ENCODE measurements at places on chromosomes 2 and 18. TPM values are rescaled to one million over a fixed set of nuclear protein-coding genes. Genes with fewer than 3 reads are reported as not detected.
A peak's percentile ranks its signal among the peaks of the same experiment; 100 is the strongest.

- H3K27ac ChIP-seq, result no peak overlapping the region
- no peaks in the 10 kb centered on the region for H3K27me3 ChIP-seq
- H3K36me3 ChIP-seq, result no peaks in the 10 kb centered on the region
- DNase-seq, result no peak
- H3K4me1 ChIP-seq, result peaks cover 3% of the 10 kb centered on the region
Measured at GRCh38 chr2:102253753-102254150, 57.6 kb upstream of the IL1RL1 start.

GRCh38 chr2:143473216-143473615, 344.0 kb downstream of the ARHGAP15 start:
- no peaks in the 10 kb centered on the region for H3K27me3 ChIP-seq
- no peaks in the 10 kb centered on the region for H3K4me1 ChIP-seq
- DNase-seq, result no peak
- peak overlapping the region; percentile 12 for H3K27ac ChIP-seq

DNA sequence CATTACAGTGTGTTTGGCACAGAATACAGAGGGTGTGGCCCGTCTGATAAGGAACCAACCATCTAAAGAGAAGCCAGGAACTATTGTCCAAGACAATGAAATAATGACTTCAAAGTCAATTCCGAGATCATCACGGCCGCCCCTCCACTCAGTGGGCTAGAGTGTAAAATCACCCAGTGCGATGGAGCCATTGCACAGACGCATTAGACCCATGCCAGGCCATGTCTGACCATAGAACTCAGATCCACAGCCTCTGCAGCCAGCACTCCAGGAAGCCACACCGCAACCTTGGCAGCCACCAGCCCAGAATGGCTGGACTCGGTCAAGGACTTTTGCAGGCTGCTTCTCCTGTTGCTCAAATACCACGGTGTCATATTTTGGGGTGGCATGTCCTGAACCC, 835.7 kb downstream of the DCDC2C start:
- no peaks in the 10 kb centered on the region for H3K27me3 ChIP-seq
- no peaks in the 10 kb centered on the region for H3K36me3 ChIP-seq
- H3K4me3 ChIP-seq, result no peak overlapping the region
- no peaks in the 10 kb centered on the region for H3K4me1 ChIP-seq
- no peak for DNase-seq
- H3K27ac ChIP-seq, result no peak overlapping the region

GRCh38 chr2:70301344-70302194, at the start of gene FAM136A:
Gene FAM136A, minus strand, starts transcription at chr2:70302067. Its CDS starts 56 bp downstream, at chr2:70302011.
- H3K4me1 ChIP-seq, result peaks cover 17% of the 10 kb centered on the region
- no peaks in the 10 kb centered on the region for H3K27me3 ChIP-seq
- H3K36me3 ChIP-seq, result no peaks in the 10 kb centered on the region
- peak; percentile 62 for DNase-seq
- peak within 1 kb of the TSS; percentile 85 for H3K27ac ChIP-seq

DNA sequence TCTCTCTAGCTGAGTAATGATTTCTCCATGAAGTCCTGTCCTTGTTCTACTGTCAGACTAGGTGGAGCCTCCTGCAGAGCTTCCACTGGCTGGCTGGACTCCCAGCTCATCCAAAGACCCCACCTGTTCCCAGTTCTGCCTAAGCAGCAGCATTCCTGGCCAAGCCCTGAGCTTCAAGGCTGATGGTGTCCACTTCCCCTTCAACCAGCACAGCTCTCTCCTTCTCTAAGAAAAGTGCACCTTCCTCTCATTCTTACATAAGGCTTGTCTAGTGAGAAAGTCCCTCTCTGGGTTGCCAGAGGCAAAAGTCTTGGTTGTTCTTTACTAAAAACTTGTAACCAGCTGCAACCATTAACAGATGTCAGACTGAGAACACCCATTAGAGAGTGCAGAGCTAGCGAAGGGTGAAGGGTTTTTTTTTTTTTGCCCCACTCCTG, 58.9 kb downstream of the CXCR4 start:
- no peaks in the 10 kb centered on the region for H3K27me3 ChIP-seq
- no peak overlapping the region for H3K4me3 ChIP-seq
- no peaks in the 10 kb centered on the region for H3K4me1 ChIP-seq
- no peak overlapping the region for H3K27ac ChIP-seq
- no peak for DNase-seq

- DNase-seq, result no peak
- no peak overlapping the region for H3K4me3 ChIP-seq
- no peaks in the 10 kb centered on the region for H3K36me3 ChIP-seq
- no peaks in the 10 kb centered on the region for H3K4me1 ChIP-seq
- no peak overlapping the region for H3K27ac ChIP-seq
Measured at GRCh38 chr2:195543902-195544894, 112.8 kb upstream of the SLC39A10 start.

GRCh38 chr2:46578961-46579360, 99.6 kb downstream of the TMEM247 start:
- H3K4me1 ChIP-seq, result no peaks in the 10 kb centered on the region
- no peak overlapping the region for H3K4me3 ChIP-seq
- peaks cover 37% of the 10 kb centered on the region for H3K36me3 ChIP-seq
- H3K27ac ChIP-seq, result no peak overlapping the region
- no peaks in the 10 kb centered on the region for H3K27me3 ChIP-seq

DNA sequence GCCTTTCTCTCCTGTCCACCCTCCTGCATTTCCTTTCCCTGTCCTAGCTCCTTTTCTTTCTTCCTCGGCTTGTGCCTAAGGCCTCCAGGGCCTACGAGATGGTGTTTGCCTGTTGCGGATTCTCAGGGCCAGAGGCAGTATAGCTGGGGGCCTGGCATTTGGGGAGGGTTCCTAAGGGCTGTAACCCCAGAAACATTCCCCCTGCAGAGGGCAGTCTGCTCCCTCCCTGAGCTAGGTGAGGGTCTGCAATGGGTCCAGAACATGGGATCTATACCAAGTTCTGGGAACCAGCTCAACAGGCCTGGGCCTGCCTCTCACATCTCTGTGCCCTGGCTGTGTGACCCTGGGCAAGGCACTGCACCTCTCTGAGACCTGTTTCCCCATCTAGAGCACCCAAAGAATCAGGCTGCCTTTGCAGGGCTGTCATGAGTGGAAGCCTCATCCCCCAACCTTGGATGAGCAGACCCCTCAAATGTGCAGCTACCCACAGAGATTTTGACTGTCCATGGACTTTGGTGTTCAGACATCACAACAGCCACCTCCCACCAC, 97.5 kb downstream of the GLI2 start:
- no peak for DNase-seq
- no peaks in the 10 kb centered on the region for H3K27me3 ChIP-seq
- no peaks in the 10 kb centered on the region for H3K4me1 ChIP-seq
- H3K36me3 ChIP-seq, result no peaks in the 10 kb centered on the region
- H3K27ac ChIP-seq, result no peak overlapping the region

DNA sequence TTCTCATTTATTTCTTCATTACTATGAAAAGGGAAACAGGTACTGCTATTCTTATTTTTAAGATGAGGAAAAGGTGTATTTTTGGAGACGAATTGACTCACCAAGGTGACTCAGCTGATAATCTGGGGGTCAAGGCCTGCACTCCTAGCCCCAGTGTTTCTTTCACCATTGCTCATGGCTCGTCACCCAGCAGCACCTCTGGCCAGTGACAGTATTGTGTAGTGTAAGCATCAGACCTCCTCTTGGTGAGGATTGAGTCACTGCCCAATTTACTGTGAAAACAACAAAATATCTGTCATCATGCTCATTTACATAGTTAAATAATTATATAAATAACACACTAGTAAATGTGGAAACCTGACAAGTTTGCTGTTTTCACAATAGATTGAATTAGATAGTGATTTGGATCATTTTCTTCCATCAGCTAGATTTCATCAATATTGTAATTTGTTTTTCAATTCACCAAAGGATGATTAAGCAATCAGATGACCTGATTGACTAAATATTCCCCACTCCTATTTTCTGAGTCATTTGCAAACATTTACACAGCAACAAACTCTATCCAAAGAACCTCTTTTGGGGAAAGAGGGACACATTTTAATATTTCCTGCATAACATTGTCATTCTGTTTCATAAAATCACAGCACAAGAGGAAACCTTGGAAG, 492.8 kb upstream of the RAB12 start:
- no peaks in the 10 kb centered on the region for H3K27me3 ChIP-seq
- DNase-seq, result no peak
- no peak overlapping the region for H3K27ac ChIP-seq
- H3K4me1 ChIP-seq, result no peaks in the 10 kb centered on the region
- no peak overlapping the region for H3K4me3 ChIP-seq
- no peaks in the 10 kb centered on the region for H3K36me3 ChIP-seq

DNA sequence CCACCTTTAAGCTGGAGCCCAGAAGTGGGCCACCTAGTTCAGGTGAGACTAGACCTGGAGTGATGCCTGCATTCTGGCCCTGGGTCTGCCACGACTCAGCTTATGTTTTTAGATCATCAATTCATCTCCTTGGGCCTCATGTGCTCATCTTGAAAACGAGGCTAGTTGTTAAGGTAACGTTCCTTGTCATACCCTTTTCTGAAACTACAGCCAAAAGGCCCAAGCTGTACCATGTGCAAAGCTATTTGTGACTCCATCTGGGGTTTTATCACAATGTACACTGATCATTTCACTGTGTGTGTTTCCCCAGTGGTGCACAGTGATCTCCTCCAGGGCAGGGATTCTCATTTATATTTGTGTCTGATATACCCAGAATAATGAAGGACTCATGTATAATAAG, 138.4 kb upstream of the COPS8 start:
- H3K27ac ChIP-seq, result no peak overlapping the region
- DNase-seq, result no peak
- H3K27me3 ChIP-seq, result no peaks in the 10 kb centered on the region
- H3K4me1 ChIP-seq, result no peaks in the 10 kb centered on the region
- no peaks in the 10 kb centered on the region for H3K36me3 ChIP-seq

GRCh38 chr2:26169681-26170414, 3.0 kb upstream of the GAREM2 start:
- no peak overlapping the region for H3K4me3 ChIP-seq
- no peak for DNase-seq
- H3K27me3 ChIP-seq, result no peaks in the 10 kb centered on the region
- H3K4me1 ChIP-seq, result peaks cover 22% of the 10 kb centered on the region

GRCh38 chr18:44774191-44774590, 93.5 kb downstream of the SETBP1 start:
- no peak for DNase-seq
- H3K4me1 ChIP-seq, result peaks cover 28% of the 10 kb centered on the region
- H3K4me3 ChIP-seq, result no peak overlapping the region
- no peaks in the 10 kb centered on the region for H3K27me3 ChIP-seq
- no peaks in the 10 kb centered on the region for H3K36me3 ChIP-seq
- no peak overlapping the region for H3K27ac ChIP-seq

GRCh38 chr2:240525802-240526201, 32.0 kb downstream of the ANKMY1 start:
- no peak overlapping the region for H3K27ac ChIP-seq
- DNase-seq, result no peak
- no peak overlapping the region for H3K4me3 ChIP-seq
- H3K27me3 ChIP-seq, result peaks cover 3% of the 10 kb centered on the region
- H3K4me1 ChIP-seq, result no peaks in the 10 kb centered on the region
- H3K36me3 ChIP-seq, result peaks cover 88% of the 10 kb centered on the region

DNA sequence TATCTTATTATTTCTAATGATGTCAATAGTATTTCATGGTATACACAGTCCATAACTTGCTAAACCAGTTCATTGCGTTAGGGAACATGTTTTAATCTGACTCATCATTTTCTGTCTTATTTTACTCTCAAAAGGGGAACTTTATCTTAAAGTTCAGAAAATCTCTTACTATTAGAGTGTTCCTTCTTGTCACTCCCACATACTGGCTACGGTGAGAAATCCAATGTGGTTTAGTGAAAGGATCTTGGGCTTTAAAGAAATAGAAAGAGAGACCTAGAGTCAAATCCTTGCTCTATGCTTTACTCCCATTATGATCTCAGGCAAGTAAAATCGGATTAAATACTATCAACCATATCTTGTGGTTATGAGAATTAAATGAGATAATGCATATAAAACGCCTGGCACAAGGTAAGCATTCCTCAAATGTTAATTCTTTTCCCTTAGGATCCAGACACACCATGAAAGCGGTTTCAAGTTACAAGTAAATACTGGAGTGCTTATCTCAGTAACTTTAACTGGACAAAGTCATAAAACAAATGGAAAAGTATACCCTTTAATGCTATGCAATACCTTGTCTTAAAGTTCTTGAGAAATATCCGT, 576.0 kb downstream of the ARHGAP15 start:
- no peaks in the 10 kb centered on the region for H3K36me3 ChIP-seq
- H3K27me3 ChIP-seq, result no peaks in the 10 kb centered on the region
- no peak overlapping the region for H3K4me3 ChIP-seq
- DNase-seq, result no peak

GRCh38 chr18:45456090-45457021, 158.9 kb upstream of the SLC14A2 start:
- no peaks in the 10 kb centered on the region for H3K36me3 ChIP-seq
- peaks cover 15% of the 10 kb centered on the region for H3K4me1 ChIP-seq
- no peak overlapping the region for H3K27ac ChIP-seq

DNA sequence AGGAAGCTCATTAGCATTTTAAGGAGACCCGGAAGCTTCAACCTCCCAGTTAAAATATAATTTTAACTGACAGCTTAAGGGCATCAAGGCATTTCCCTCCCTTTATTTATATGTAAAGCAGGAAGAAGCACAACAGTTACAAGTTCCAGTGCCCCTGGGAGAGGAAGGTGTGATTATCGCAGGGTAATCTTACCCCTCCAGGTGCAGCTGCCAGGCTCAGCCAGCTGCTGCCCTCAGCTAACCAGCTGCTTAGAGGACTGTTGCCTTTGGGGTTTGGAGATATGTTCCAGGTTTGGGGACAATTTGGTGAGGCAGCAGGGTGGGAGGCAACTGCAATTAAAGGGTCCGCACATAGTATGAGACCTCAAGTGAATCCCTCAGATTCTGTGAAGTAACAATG, 55.3 kb upstream of the SETBP1 start:
- DNase-seq, result no peak
- H3K4me1 ChIP-seq, result peaks cover 7% of the 10 kb centered on the region
- H3K27me3 ChIP-seq, result no peaks in the 10 kb centered on the region
- no peak overlapping the region for H3K27ac ChIP-seq
- no peak overlapping the region for H3K4me3 ChIP-seq

DNA sequence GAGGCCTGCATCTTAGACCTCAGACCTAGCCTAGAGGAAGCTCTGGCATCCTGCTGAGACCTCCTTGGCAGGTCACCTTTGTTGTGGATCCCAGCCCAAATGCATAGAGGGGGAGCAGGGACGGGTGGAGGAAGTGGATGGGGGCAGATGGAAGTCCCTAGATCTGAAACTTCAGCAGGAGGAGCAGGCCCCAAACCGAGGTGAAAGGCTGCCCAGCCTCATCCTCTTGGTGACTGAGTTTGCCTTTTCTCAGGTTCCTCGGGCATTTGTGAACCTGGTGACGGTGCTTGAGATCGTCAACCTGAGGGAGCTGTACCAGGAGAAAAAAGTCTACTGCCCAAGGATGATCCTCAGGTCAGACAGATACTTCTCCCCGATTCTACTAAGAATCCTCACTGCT, 86.3 kb downstream of the PLB1 start:
- H3K4me1 ChIP-seq, result peaks cover 13% of the 10 kb centered on the region
- DNase-seq, result no peak
- no peak overlapping the region for H3K27ac ChIP-seq
- no peaks in the 10 kb centered on the region for H3K27me3 ChIP-seq

- no peaks in the 10 kb centered on the region for H3K36me3 ChIP-seq
- H3K27me3 ChIP-seq, result no peaks in the 10 kb centered on the region
- no peaks in the 10 kb centered on the region for H3K4me1 ChIP-seq
- no peak for DNase-seq
- no peak overlapping the region for H3K27ac ChIP-seq
- no peak overlapping the region for H3K4me3 ChIP-seq
Measured at GRCh38 chr2:181352158-181352557, 105.0 kb upstream of the ITGA4 start.

Gene CYP1B1
- 242 TPM for total RNA-seq

Gene TUBB8B
- total RNA-seq, result not detected

Gene IL1RL1
- total RNA-seq, result 7.6 TPM

Gene GREB1
- 74.3 TPM for total RNA-seq

Gene ROCK2
- total RNA-seq, result 56.4 TPM

Gene CEP68
- 27.5 TPM for total RNA-seq

Gene RUFY4
- not detected for total RNA-seq

Gene ZNF385B
- 3.9 TPM for total RNA-seq

Gene RGPD6
- 45.9 TPM for total RNA-seq

All from tibial nerve (tissue), 4 donors.